Naive thymus-derived CD4-positive, alpha-beta T cell (primary cell): ENCODE measurements at places on chromosomes 5 and 9.

DNA sequence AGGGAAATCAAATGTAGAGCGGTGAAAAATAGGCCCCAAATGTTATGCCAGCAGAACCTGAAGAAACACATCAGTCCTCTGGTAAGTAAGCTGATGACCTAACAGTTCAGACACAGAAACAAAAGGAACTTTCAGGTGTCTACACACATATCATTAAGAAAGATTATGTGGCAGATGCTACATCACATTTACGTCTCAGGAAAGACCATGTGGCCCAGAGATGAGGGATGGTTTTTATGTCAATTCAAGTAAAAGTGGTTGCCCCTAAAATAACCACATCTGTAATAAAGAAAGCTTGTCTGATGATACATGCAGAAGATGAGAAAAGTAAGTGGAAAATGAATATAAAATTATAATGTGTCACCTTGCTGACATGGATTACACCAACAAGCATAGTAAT is 31.4 kb downstream of the GNAQ start:
- H3K4me1 ChIP-seq: peaks cover 10% of the 10 kb centered on the region
- no peaks in the 10 kb centered on the region for H3K27me3 ChIP-seq
- H3K4me3 ChIP-seq: no peak overlapping the region
- no peak overlapping the region for H3K27ac ChIP-seq

GRCh38 chr5:73129143-73129542 is 8.8 kb downstream of the TMEM171 start:
- H3K36me3 ChIP-seq: no peaks in the 10 kb centered on the region
- H3K4me1 ChIP-seq: peaks cover 3% of the 10 kb centered on the region
- no peaks in the 10 kb centered on the region for H3K27me3 ChIP-seq

GRCh38 chr5:9094582-9094981 is 451.3 kb downstream of the SEMA5A start:
- H3K4me1 ChIP-seq: no peaks in the 10 kb centered on the region
- no peak overlapping the region for H3K27ac ChIP-seq
- no peaks in the 10 kb centered on the region for H3K27me3 ChIP-seq
- H3K4me3 ChIP-seq: no peak overlapping the region

DNA sequence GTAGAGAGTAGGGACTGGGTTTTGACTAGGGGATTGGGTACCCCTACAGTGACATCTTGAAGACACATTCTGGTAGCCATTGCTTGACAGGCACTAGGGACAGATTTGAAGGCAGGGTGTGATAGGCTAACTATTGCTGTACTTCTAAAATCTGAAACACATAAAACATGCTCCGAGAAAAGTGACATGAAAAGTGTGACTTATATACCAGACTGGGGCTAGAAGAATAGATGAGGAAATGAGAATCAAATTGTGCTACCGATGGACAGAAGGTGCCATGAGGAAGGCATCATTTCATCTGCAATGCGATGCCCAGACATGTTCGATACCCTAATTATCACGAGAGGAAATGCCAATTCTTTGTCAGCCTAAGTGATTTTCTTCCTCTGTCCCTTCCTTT is 475.8 kb downstream of the SPOCK1 start:
- H3K4me3 ChIP-seq: no peak overlapping the region
- H3K4me1 ChIP-seq: no peaks in the 10 kb centered on the region
- H3K36me3 ChIP-seq: no peaks in the 10 kb centered on the region
- no peaks in the 10 kb centered on the region for H3K27me3 ChIP-seq
- no peak for DNase-seq
